Activated T-cell treated with anti-CD3 and anti-CD28 coated beads for 4 hours (primary cell): ENCODE measurements at places on chromosomes 6 and 20.

- peak; percentile 28 for DNase-seq
These were observed 780 bp upstream of the TAF4 start for GRCh38 chr20:62066339-62066982.

- DNase-seq = no peak
These were observed 12.1 kb upstream of the EXOC2 start for GRCh38 chr6:705047-705446.

GRCh38 chr20:19277381-19277780, 64.9 kb downstream of the SLC24A3 start:
- DNase-seq = no peak

- no peak for DNase-seq
These were observed 11.0 kb upstream of the FBXL4 start for GRCh38 chr6:98958776-98959175.

- DNase-seq = no peak
These were observed 2.5 kb downstream of the CHD6 start for GRCh38 chr20:41615676-41616075.

GRCh38 chr6:138580801-138581200, 81.5 kb upstream of the NHSL1 start:
- DNase-seq = no peak
